ENCODE measurements at places on chromosomes 4 and X.

DNA sequence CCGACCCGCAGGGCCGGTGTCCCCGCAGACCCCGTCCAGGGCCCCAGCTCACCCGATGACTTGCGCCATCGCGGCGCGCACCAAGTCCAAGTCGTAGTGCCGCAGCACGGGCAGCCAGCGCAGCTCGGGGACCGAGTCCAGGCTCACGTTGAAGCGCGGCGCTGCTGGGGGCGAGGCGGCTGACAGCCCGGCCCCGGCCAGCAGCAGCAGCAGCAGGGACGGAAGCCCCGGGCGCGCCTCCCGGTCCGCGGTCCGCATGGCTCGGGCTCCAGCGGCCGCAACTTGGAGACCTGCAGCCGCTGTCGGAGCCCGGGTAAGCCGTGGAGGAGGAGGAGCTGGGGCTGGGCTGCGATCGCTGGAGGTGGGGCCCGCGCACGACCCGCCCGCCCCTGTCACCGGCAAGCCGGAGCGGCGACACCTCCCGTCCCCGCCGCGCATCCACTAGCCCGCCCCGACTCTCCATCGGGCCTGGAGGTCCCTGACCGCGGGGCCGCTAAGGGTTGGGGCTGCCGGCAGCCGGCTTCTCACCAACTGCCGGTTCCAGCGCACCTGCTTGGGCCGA lies at the start of gene NAAA:
NAAA (minus strand) TSS at position 322 of the 562 bp plus-strand sequence; CDS start at position 258, 64 bp downstream.
- peak; percentile 57 for DNase-seq

DNA sequence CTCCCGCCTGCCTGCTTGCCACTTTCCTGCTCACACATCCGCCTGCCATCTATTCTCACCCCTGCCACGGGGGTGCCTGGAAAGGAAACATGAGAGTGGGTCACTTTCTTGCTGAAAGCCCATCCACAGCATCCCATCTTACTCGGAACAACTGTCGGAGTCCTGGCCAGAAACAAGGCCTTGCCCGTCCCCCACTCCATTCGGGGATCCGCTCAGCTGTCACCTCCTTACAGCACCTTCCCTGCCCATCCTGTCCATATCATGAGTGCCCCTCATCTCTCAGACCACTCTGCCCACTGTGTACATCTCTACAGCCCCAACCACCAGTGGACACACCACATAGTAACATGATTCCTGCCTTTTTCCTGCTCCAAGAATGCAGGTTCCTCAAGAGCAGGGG lies 6.4 kb downstream of the EVC2 start:
- DNase-seq: no peak

DNA sequence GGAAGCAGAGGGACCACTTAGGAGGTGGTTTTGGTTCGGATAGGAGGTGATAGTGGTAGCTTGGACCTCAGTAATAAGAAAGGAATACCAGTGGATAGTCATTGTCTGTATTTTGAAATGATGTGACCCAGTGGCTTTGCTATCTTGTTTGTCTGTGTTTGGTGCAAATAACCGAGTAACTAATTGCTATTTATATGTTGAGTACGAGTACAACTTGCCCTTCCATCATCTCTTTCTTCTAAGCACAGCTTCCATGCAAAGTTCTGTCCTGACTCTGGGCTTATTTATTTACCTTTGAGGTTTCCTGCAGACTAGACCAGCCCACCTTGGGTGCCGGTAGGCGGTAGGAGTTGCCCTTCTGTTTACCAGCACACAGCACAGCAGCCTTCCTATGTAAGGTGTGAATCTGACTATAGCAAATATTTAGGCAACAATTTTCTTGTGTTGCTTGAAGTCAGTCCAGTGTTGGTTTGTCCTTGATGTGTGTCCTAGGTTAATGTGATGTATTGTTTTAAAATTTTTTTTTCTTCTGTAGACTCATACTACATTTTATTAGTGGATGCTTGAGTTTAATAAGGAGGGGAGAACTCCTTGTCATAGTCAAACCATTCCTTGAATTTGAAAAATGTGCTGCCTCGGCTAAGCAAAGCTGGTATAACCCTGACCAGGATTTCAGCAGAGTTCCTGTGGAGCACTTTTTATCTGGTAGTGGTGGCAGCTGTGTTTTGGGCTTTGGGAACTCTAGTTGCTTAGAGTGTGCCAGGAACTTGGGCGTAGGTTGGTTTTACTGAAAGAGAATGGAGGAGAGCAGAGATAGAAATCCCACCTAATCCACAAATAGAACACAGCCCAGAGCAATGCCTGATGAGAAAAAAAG lies 21.9 kb downstream of the PTTG2 start:
- no peak for DNase-seq

DNA sequence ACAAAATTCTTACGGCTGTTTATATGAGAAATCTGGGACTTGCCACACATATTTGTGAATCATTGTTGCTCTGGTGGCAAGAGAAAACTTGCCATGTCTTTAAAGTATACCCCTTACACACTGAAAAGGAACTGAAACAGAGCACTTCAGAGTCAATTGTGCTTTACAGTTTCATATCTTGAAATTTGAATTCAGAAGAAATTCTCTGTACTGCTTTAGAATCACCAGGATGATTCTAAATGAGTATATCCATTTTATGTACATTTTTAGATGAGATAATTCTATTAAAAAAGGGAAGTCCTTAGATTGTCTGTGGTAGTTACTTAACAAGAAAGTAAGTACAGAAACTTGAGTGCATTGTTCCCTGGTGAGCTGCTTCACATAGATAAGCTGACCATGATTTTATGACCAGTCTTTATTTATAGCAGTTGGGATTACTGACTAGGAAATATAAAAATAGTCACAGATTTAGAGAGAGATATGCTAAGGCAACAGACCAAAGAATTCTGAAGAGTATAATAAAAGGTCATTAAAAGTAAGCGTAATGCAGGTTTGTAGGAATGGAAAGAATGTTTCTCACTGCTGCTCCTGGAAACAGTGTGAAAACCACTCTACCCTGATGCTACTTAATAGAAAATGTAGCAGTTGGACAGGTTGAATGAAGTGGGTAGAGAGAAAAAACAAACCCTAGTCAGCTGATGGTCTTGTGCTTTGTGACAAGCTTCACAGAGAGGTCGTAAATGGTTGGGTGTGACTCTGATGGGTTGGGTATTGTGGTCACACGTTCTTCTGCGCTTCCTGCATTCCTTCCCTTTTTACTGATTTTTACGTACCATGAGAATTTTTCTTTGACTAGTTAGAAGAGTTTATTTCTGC lies 41.0 kb downstream of the FNIP2 start:
- no peak for DNase-seq

DNA sequence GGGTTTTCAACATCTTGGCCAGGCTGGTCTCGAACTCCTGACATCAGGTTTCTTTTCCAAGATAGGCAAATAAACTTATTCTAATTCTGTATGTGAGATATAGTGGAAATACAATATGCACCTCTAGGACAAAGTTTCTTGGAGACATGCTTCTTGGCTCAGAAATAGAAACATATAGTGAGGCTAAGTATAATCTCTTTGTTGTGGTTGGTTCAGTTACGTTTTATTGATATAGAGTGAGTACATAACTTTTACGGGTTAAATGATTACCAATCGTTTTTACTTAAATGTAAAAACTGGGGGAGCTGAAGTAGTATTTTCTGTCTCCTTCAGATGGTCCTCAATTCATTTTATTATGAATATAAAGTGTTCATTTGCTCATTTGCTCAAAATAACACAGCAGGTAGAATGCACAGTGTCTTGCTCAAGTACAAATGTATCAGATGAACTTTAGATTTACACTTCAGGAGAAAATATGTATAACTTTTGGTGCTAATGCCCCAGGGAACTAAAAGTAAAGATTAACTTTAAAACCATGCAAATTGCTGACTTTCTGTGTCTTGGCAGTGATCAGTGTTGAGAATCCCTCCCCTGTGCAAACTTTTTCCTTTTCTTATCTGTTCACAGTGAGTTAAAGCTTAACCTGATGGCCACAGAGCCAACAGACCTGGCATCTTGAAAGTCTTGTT lies 77.6 kb downstream of the AFF1 start:
- DNase-seq: no peak

- no peak for DNase-seq
Measured at GRCh38 chr4:28842271-28842670, 1877.9 kb upstream of the PCDH7 start.

DNA sequence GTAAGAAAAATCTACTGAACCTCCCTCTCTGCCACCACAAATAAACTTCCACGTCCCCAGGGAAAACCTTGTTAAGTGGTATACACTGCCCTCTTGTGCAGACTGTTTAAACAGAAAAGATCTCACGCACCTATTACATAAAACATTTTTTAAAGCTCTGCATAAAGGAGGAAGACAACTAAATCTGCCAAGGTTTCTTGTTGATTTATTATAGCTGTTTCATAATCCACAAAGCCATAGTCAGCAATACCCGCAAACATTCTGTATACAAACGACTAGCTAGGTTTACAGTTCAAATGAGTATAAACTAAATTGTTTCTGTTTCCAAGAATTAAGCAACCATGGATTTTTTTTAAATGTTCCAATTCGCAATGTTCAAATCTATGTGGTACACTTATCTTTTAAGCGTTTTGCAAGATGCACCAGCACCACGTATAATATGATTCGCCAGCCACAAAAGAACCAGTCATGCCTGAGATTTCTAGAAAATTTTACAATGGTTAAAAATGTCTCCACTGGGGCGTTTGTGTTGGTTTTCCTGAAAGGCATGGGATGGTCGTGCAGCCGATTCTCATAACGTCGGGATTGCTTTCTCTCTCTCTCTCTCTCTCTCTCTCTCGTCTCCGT lies 164.6 kb downstream of the PRKX start:
- DNase-seq: no peak

- no peak for DNase-seq
Measured at GRCh38 chrX:350148-350533, 31.5 kb upstream of the GTPBP6 start.

DNA sequence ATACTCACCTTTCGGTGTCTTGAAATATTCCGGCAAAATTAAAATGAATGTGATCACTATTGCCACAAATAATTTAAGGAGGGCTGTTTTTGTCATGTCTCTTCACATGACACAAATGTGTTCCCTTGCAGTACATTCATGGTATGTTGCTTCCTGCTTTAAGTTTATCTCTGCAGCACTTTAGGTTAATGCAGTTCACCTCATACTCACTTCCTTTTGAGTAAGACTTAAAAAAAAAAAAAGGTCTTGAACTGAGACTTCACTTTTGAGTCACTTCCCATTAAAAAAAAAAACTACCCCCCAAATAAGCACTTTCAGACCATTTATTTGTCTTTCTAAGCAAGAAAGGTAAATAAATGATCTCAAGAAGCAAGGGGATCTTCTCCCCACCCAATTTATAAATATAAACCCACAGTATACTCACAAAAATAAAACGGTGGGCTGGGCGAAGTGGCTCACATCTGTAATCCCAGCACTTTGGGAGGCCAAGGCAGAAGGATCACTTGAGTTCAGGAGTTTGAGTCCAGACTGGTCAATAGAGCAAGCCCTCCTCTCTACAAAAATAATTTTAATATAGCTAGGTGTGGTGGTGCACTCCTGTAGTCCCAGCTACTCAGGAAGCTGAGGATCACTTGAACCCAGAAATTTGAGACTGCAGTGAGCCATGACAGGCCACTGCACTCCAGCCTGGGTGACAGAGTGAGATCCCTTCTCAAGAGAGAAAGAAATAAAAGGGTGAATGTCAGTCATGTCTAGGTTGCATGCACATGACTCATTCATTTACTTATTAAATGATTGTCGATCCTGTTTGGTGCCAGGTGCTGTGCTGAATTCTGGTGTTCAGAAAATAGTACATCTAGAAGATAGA lies at the start of gene TMEM156:
TMEM156 (minus strand) TSS at position 192 of the 868 bp plus-strand sequence; CDS start at position 96, 96 bp downstream.
- no peak for DNase-seq

DNA sequence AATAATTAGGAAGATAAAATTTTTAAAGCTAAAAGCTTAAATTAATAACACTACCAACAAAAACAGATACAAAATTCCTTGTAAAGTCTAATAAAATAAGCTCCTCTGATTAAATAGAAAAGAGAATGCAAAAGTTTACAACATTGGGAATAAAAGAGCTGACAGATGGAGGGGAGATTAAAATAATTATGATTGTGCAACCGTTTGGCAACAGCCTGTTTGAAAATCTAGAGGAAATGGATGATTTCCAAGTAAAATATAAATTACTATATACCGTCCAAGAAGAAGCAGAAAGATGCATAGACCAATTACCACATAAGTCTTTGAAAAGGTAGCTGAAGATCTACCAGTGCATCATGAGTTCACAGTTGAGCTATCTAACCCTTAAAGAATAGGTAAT lies 46.4 kb upstream of the VBP1 start:
- DNase-seq: no peak

DNA sequence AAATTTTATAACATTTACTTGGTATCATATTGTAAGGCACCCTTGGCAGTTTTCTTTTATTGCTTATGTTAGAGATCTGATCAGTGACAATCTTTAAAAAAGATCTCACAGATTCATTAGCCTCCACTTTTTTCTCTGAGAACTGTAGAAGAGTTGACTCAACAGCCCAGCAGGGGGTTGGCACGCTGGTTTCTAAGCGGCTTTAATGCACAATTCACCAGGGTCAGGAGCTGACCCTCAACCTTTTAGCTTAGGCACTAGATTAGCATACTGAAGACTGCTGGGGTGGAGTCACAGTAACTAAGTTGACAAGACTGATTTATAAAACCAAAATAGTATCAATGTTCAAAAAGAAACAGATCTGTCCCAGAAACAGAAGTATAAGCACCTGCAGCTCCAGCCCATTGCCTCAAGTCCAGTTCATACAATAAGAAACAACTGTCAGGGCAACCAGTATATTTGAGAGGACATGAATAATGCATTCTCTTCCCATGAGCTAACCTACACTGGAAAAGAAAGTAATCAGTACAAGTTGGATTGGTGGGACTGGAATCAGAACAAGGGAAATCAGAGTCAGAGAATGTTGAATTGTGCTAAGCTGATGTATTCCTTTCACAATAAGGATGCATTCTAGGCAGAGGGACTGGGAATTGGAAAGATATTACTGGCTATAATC lies 77.6 kb downstream of the PDE5A start:
- DNase-seq: no peak

DNA sequence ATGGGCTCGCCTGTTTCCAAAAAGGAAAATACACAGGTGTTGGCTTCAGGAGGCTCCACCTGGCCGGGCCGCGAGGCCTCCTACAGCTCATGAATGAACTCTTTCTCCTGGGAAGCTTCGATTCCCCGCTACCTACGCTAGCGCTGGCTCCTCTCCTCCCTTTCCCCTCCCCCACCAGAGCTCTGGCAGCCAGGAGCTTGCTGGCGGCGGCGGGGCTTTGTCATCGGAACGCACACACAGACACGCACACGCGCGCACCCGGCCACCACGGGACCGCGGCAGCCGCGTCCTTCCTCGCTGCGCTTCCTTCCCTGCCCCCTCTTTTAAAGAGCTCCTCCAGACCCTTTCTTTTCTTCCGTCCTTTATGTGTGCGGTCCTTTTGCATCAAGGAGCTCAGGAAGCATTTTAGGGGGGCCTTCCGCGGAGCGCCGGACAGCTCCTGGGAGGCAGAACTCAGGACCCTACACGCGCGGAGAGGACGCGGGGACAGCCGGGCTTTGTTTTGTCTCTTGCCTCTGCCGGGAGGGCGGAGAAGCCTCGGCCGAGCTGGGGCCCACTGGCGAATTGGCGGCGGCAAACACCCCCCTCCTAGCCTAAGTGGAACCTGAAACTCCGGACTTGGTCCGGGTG lies 70.2 kb upstream of the BCOR start:
- DNase-seq: no peak

All from activated CD4-positive, CD25-positive, alpha-beta regulatory T cell (primary cell).